Activated CD8-positive, alpha-beta memory T cell treated with anti-CD3 and anti-CD28 coated beads for 24 hours (primary cell): ENCODE measurements at places on chromosomes 4 and X.

GRCh38 chrX:68550193-68550592 is 51.3 kb downstream of the YIPF6 start:
- no peak for DNase-seq

- DNase-seq: no peak
Measured at GRCh38 chr4:20698382-20698781, 1.9 kb upstream of the PACRGL start.

DNA sequence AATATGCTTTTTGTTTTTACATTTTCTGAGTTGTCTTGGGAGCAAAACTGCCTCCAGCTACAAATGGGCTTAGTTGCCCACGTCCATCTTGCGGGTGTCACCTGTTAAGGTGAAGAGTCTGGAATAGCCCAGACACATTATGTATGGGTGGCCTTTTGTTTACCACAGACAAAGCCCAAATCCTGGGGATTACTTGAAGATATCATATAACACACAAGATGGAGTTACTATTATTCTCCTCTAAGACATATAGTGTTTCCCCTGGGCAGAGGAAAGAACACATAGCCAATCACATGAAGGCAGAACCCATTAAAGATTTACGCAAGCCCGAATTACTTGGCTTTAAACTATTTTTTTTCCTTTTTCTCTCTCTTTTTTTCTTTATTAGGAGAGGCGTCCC is 625.6 kb upstream of the FAM241A start:
- no peak for DNase-seq

- DNase-seq: no peak
Measured at GRCh38 chrX:56216332-56216731, 15.8 kb upstream of the KLF8 start.

GRCh38 chrX:13284570-13284969 is 35.3 kb downstream of the ATXN3L start:
- DNase-seq: no peak

DNA sequence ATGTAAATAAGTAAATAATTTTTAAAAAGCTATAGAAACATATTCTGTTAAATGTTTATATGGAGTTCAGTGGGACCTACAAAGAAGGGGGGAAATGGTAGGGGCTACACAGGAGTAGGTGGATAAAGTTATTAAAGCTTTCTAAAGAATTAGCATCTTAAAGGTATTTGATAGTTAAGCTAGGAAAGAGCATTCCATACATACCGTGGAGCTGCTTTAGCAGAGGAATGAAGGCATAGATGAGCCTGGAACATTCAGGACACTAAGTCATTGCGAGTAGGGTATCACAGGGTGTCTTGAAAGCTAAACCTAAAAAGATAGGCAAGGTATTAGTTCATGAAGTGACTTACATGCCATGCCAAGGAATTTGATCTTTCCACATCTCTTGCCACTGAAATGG is 60.4 kb downstream of the SLC10A6 start:
- DNase-seq: no peak

GRCh38 chrX:97315939-97316338 is 432.2 kb downstream of the RPA4 start:
- no peak for DNase-seq

- no peak for DNase-seq
Measured at GRCh38 chr4:76690906-76691275, 207.1 kb downstream of the SOWAHB start.

- no peak for DNase-seq
Measured at GRCh38 chr4:171622729-171623128, 190.5 kb upstream of the GALNTL6 start.

DNA sequence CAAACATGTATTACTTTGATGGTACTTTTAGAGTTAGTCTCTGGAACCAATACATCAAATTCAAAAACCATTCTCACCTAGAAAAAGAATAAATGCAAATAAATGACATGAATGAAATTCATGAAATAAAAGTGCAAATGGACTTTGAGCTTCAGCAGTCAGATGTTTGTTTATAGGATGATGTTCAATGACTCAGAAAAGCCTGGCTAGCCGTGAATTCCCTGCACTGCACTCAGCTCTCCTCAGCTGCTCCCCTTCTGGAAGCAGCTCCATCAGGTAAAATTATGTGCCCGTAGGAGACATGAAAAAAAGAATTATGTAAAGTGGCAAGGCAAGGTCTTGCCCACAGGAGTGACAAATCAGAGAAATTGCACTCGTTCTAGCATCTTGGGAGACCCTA is 390.6 kb downstream of the GPM6A start:
- DNase-seq: no peak

GRCh38 chr4:76296286-76296820 is 10.2 kb upstream of the STBD1 start:
- DNase-seq: no peak

- no peak for DNase-seq
Measured at GRCh38 chrX:118718737-118719136, 8.7 kb upstream of the IL13RA1 start.

DNA sequence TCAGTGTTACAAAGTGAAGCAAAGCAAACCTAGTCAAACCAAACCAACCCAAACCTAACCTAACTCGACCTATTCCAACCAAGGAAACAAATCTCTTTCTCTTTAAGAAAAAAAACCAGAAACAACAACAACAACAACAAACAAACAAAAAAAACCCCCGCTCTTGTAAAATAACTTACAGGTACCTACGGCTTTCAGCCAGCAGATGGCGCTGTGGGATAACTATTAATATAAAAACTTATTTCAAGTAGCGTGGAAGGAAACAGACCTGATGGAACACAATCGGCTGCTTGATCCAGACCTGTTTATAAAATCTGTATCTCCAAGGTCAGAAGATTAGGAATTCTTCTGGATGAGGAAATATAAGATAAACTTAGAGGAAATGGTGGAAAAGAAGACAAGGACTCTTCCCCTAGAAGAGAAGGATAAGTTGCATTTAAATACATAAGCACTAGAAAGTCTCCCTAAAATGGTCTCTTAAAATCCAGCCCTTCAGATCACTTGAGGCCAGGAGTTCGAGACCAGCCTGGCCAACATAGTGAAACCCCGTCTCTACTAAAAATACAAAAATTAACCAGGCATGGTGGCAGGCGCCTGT is 34.4 kb upstream of the CDKL5 start:
- DNase-seq: peak; percentile 83

- DNase-seq: no peak
Measured at GRCh38 chrX:2538031-2538757, 37.4 kb upstream of the DHRSX start.

- no peak for DNase-seq
Measured at GRCh38 chr4:39484582-39485272, 25.9 kb downstream of the LIAS start.

GRCh38 chrX:1444561-1445500 is 7.9 kb downstream of the ASMTL start:
- peak; percentile 40 for DNase-seq

DNA sequence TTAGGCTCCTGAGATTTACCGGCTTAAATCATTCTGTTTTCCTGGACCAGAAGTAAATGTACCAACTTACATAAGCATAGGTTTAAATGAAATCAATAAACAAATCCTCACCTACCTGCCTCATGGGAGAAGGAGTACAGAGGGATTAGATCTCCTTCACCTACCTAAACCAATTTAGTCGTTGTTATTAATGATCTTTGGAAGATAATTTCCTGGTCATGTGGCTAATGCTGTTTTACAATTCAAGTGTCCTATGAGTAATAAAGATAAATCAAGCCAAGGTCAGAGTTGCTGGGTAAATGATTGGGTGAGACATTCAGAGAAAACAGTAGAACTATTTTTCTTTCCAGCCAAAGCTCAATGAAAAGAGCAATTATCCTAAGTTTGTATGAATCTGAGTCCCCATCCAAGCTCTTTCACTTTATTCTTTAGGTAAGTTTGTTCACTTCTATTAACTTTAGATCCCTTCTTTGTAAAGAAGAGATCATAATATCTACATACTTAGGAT is 423.0 kb upstream of the FAM241A start:
- DNase-seq: no peak

DNA sequence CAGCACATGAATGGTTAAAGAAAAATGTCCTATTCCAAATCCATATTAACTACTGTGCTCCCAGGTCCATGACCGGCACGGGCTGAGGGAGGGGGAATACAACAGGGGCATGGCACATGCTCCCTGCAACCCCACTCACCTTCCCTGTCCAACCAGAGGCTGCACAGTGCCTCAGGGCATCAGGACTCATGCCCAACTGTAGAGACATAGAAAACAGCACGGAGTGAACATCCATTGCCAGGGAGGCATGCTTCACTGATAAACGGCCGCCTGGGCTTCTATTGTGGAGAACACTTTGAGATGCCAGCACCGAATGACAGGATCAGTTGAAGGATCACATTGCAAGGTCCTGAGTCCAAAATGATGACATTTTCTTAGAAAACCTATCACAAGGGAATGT is 140.6 kb downstream of the STK32B start:
- no peak for DNase-seq

DNA sequence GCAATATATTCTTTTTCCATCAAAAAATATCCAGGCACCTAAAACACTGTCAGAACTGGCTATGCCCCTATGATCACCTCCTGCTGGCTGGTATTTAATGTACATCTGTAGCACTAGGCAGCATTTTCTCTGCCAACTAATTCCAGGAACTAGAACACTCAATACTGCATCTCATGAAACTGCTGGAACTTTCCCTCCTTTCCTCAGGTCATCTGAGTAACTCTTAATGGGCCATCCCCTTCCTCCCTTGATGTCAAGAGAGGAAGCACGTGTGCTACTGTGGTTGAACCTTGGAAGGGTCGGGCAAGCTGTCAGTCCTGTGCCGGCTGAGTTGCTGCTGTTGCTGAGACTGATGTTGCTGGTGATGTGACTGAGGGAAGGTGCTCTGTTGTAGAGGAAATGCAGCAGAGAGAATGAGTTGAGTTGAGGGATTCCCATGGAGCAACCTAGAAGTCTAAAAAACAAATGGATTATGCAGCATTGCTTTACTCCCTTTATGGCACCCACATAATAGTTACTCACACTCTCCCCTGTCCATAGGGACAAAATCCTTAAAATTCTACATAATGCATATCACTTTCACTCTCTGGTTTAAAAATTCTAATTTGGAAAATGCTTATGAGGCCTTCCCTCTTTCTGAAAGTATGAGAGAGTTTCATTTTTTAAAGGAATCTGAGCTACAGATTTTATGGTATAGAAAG is 39.5 kb downstream of the TMEM165 start:
- DNase-seq: no peak

DNA sequence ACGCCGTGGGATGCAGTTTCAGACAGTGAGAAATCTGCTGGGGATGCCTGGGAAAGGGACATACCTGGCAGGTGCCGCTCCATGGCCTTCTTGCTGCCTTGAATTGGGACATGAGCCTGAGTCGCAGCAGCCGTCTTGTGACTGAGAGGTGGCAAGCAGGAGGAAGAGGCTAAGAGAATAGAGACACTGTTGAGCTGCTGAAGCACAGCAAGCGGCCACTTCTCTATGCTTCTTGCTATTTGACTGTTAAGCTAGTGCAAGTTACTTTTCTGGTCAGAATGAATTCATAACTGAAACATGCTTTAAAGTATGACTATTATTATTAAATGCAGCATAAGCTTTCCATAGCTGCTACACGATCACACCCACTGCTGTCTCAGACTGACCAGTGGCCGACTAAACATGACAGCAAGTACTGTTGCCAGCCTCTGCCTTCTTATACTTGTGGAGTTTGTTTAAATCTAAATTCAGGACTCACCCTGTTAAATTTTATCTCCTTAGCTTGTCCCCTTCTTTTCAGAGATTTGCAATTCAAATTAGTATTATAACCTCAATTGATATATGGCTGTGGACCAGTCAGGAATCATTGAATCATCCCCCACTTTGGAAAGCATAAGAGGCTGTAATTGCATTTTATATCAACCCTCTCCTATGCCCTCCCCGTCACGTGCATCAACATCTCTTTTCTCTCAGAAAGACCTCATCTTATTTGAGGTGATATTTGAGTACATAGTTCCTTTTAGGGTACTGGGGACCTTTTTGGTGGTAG is 24.8 kb upstream of the ACSL1 start:
- DNase-seq: no peak

DNA sequence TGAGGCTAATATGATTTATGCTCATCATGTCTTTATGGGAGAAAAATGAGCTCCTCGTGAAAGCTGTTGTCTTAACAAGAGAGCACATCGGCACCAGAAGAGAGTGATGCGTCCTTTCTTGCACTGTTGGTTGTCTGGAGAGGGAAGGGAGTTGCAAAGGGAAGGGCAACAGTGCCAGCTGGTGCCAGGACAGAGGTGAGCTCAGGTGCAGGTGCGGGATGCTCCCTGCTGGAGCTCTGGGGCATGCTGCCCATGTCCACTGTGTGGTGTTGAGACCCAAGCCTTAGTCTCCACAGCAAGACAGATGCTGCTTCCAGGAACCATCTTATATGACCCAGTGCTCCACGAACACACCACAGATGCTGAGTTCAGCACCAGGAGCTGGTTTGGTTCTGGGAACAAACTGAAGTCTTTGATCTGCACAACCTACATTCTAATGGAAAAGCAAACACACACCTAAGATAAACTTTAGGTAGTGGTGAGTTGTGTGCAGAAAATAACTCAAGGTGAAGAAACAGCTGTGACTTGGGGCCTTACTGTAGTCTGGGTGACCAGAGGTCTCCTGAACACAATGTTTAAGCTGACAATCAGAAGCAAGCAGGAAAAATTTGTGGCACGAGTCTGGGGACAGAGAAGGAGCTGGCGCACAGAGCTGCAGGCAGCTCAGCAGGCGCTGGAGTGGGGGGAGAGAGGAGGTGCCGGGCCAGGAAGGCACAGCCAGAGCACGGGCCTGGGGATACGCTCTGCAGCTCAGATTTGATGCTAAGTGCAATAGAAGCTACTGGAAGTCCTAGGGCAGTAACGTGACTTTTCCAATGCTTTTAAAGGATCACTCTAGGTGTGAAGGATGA is 73.2 kb downstream of the HAUS3 start:
- no peak for DNase-seq

- DNase-seq: no peak
Measured at GRCh38 chrX:27751976-27752375, 55.8 kb upstream of the MAGEB10 start.

GRCh38 chrX:13404364-13404763 is 84.5 kb upstream of the ATXN3L start:
- DNase-seq: no peak

GRCh38 chr4:155060419-155060818 is 148.0 kb upstream of the NPY2R start:
- no peak for DNase-seq

DNA sequence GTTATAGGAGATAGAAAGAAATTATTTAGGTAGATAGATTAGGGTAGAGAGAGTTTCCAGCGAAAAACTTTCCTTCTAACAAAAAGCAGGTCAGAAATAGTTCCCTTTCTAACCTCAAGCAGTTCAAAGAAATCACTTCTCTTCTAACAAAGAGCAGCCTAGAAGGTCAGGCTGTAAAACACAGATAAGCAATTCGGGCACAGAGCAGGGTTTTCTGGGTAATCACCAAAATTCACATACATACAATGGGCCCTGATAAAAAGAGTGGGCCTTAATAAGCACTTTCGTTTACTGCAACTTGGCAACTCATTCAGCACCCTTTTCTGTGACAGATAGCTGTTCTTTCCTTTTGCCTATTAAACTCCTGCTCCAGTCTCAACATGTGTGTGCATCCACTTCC is 13.4 kb upstream of the NAF1 start:
- no peak for DNase-seq
